ENCODE measurements at places on chromosomes 2 and 18. TPM values are rescaled to one million over a fixed set of nuclear protein-coding genes. Genes with fewer than 3 reads are reported as not detected.

The FAP gene
- total RNA-seq: 2.8 TPM

DNA sequence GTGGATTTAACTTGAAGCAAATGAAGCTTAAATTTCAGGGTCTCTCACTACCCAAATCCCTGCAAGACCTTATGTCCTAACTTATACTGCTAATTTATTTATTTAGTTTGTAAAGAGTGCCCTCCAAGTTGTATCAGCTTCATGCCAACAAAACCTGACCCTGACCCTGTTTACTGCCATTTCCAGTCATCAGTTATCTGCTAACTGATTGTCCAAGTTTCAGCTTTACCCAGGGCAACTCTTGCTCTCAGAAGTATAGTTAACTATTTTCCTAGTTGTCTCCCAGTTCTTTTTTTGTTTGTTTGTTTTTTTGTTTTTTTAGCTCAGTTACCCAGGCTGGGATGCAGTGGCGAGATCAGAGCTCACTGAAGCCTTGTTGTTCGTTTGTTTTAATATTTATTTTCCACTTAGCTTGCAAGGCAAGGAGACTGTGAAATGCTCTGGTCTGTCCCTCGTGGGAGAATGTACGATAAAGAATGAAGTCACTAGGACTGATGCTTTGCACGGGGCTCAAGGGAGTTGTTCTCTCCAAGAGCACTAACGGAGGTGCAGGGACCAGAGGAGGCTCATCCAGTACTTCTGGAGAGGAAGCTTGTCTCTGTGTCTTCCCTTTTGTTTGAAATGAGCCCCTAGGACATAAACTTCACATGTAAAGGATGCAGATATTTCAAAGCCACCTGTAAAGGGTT lies 35.3 kb downstream of the MYOM1 start:
- no peak for DNase-seq

GRCh38 chr2:112305132-112305531 lies 29.7 kb downstream of the ZC3H6 start:
- no peak for DNase-seq

GRCh38 chr18:172361-172760 lies 14.0 kb downstream of the USP14 start:
- DNase-seq: no peak

DNA sequence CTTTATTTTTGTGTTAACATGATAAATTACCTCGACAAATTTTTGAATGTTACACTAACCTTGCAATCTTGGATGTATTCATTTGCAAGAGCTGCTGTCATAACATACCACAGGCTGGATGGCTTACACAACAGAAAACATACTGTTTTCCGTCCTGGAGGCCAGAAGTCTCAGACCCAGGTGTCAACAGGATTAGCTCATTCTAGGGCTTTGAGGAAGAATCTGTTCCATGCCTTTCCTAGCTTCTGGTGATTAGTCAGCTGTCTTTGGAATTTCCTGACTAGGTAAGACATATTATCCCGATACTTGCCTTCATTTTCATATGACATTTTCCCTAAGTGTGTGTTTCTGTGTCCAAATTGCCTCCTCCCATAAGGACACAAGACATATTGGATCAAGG lies 188.6 kb upstream of the CDH19 start:
- DNase-seq: no peak

The CYP26B1 gene
- 93.0 TPM for total RNA-seq

DNA sequence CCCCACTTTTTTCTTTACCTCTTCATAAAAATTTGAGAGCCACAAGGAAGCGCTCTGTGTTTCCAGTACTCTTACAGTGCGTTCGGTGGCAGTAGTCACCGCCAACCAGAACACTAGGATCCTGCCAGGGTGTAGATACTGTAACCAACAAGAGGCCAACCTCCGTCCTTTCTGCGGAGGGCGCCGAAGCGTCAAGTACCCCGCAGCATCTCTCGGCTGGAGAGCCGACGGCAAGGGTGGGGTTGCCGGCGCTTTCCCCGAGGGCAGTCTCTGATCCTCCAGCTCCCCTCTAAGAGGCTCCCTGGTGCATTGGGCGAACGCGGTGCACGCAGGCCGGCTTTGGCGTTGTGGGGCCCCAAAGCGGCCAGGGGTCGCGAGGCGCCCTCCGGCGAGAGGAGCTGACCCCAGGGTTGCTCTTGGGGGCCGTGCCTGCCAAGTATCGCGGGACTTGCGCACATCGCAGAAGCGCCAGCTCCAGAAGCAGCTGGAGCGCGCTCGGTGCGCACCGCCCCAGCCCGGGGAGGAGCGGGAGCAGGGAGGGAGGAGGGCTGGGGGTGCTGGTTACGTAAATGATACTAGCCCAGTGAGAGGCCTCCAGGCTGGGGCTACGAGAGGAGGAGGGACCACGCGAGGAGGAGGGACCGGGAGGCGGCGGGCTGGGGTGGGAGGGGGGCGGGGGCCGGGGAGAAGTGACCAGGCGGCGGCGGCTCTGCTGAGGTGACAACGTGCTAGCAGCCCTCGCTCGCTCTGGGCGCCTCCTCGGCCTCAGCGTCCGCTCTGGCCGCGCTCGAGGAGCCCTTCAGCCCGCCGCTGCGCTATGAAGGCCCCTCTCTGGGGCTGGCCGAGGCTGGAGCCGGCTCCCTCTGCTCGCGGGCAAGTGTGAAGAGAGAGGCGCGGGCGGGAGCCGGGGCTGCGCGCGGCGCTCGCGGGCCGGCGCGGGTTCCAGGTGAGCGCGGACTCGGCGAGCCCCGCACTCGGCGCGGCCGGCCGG lies at the start of gene GALNT13:
TSS of gene GALNT13 (plus strand) at position 692 of the 991 bp plus-strand sequence.
- peak; percentile 89 for DNase-seq

- DNase-seq: no peak
Observed at GRCh38 chr2:26670171-26670570, 22.4 kb upstream of the KCNK3 start.

GRCh38 chr2:52115750-52116149 lies 1083.8 kb upstream of the NRXN1 start:
- no peak for DNase-seq

The POTEC gene
- not detected for total RNA-seq

DNA sequence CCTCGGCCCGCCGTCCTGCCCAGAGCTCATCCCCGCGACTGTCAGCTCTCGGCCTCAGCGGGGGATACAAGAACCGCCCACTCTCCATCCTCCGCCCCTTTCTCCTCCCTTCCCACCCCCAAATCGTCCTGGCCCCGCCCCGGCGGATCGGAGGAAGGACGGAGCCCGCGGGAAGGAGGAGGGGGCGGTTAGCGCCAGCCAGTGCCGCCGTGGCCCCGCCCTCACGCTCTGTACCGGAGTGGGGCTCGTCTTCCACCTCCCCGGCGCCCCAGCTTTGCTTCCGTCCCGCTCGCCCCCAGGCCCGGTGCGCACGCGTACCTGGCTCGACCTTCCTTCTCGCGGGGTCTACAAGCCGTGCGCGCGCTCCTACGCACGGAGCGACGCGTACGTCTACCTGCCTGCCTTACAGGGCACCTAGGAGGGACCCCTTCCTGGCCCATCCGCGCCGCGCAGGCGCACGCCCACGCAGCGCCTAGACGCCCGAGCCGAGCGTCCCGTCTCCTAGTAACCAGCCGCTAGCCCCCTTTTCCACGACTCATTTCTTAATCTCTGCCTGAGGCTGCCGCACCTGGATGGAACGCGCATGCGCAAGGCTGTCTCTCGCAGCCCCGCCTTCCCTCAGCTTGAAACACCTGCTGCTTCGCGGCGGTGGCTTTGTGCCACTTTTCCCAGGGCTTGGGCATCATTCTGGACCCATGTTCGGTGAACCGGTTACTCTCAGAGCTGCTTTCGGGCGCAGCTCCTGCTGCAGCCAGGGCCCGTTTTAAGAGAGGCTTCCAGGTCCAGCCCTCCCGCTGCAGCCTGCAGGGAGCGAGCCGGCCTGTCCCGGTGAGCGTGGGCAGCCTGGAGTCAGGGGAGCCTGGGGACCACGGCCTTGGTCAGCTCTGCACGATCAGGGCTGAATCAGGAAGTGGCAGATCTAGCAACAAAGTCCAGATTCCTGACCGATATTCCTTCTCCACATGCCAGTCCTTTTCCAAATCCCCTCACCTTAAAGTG lies at the start of gene C2orf15:
TSS of gene C2orf15 (plus strand) at position 598 of the 999 bp plus-strand sequence. CDS start 8,852 bp downstream, outside the sequence.
- peak; percentile 94 for DNase-seq

The COLEC11 gene
- 0.59 TPM for total RNA-seq

DNA sequence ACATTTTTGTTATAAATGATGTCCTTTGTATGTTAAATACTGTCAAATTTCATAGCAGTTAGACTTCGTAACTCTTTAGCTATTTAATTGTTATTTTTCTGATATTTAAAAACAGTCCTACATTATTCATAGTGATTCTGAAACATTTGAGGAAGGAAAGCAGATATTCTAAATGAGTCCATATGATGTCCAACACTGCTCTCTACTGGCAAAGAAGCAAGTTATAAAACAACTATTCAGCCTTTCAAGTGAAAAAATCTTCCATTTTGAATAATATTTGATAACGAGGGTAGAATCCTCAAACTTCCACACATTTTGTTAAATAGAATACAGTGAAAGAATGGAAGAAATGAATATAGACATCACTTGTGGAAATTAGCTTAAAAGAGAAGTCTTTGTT lies 220.8 kb downstream of the GULP1 start:
- DNase-seq: no peak

- no peak for DNase-seq
Observed at GRCh38 chr2:158965641-158966040, 2.8 kb upstream of the TANC1 start.

The MERTK gene
- total RNA-seq: 5.6 TPM

The DPP10 gene
- total RNA-seq: not detected

- no peak for DNase-seq
Observed at GRCh38 chr18:179499-179898, 21.1 kb downstream of the USP14 start.

The UPP2 gene
- not detected for total RNA-seq

The TFPI gene
- 15.7 TPM for total RNA-seq

DNA sequence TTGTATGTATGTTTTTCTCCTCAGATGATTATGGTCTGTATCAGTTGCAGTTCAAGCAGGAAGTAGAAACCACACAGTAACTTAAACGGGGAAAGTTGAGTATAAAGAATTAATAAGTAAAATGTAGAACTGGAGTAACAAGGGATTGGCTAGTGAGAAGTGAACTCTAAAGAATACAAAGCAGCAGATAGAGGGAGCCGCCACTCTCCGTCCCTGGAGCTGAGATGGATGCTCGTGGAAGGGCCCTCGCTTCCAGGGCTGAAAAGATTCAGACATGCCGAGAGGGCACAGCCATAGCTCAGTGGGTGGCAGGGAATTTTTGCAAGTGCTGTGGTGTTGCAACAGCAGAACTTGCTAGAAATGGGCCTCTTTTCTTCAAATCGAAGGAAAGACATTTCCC lies 155.8 kb downstream of the COL6A3 start:
- no peak for DNase-seq

DNA sequence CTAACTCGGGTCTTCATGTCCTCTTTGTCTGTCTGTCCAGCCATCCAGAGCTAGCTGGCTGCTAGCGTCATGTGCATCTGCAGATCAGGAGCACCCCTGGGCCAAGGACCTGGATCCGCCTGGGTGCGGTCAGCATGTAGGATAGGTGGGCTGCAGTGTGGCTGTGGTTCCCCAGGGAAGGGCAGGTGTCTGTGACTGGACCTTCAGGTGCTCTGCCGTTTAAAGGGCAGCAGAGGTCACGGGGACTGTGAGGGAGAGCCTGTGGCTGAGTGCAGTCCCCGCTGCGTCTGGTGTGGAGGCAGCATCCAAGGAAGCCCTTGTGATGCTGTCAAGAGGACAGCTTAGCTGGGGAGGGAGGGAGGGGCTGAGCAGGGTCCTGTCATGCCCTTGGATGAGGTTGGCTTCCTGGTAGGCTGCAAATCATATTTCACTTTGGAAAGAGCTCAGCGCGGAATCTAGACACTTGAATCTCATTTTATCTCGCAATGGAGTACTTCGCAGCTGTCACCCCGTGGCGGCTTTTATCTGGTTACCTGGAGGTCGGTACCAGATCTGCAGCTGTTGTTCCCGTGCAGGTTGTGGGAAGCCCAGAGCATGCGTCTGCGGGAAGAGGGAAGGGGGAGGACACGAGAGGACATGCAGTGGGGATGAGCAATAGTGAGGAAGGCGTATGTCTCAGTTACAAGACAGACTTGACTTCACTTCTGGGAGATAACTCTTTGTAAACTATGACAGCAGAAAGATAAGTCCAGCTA lies 5.9 kb upstream of the RALB start:
- DNase-seq: no peak

- no peak for DNase-seq
Observed at GRCh38 chr2:152171718-152172117, 3.8 kb downstream of the STAM2 start.

The RGPD3 gene
- total RNA-seq: 0.20 TPM

The ONECUT2 gene
- 0.08 TPM for total RNA-seq

DNA sequence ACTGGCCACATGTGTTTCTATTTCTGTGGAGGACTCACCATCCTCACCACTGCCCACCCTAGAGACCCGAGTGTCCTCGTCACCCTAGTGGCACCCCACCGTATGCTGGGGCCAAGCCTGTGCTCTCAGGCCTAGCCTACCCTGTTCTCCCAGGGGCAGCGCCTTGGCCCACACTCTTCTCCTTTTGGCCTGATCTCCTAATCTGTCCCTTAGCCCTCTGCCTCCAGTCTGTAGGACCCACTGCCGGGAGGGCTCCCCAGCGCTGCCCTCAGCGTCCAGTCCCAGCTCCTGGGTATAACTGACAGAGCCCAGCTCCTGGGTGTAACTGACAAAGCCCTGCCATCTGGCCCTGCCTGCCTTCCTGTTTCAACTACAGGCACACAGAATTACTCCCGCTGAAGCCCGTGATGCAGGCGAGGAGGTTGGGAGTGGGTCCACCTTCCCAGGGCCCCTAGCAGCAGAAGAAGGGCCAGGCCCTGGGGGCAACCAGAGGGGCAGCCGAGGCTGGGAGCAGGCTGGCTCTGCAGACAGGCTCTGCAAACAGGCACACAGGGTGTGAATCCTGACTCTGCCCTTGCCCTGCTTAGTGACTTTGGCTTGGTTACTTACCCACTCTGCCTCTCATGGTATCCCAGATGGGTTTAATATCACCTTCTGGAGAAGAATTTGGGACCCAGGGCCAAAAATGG lies 25.6 kb upstream of the PTMA start:
- DNase-seq: no peak

GRCh38 chr2:143482771-143483170 lies 353.6 kb downstream of the ARHGAP15 start:
- DNase-seq: no peak

- no peak for DNase-seq
Observed at GRCh38 chr2:178761759-178762371, 45.4 kb downstream of the TTN start.

The PLB1 gene
- total RNA-seq: 10.0 TPM

GRCh38 chr18:8448130-8448529 lies 161.1 kb upstream of the RAB12 start:
- DNase-seq: no peak

- no peak for DNase-seq
Observed at GRCh38 chr2:186728631-186729030, 34.8 kb downstream of the FAM171B start.

- no peak for DNase-seq
Observed at GRCh38 chr18:59008302-59008974, 131.2 kb upstream of the SEC11C start.

DNA sequence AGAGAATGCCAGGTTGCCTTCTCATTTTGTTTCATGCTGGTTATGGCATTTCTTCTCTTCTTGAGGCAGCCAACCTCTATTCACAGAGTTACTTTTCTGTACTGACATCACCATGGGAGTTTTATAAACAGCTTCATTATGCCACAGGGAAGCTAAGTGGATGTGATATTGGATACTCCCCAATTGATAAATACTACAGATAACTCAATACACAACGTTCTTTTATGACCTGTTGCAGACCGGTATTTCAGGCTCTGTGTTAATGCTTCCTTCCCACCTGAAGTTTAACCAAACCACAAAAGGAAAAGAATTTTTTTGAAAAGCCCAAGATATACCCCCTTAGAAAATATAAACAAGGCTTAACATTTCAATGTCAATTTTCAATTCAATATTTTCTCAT lies 258.3 kb upstream of the SOX11 start:
- no peak for DNase-seq

GRCh38 chr2:27884601-27885000 lies 5.6 kb downstream of the RBKS start:
- no peak for DNase-seq

- peak; percentile 95 for DNase-seq
Observed at GRCh38 chr2:120552800-120553481, 182.7 kb upstream of the GLI2 start.
